ENCODE measurements at places on chromosomes 1 and 21.

- no peak for DNase-seq
Observed at GRCh38 chr1:39854738-39855137, 28.6 kb downstream of the TRIT1 start.

- no peak for DNase-seq
Observed at GRCh38 chr21:40158366-40158765, 291.1 kb downstream of the PCP4 start.

GRCh38 chr21:17911628-17912027 is 92.5 kb upstream of the C21orf91 start:
- no peak for DNase-seq

DNA sequence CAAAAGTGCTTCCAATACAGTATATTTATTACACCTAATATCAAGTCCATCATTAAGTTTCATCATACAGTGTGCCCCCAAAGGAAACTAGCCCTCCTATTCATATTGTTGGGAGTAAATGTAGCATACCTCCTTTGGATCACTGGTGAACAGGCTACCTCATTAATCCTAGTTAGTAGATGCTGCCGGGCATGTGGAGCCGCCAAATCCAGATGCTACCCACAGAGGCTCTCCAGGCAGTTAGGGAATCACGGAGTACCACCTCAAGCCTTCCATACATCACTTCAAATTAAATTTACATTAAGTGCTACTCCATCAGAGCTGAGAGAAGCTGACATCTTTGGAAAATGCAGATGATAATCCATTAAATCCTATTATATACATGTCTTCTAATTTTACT is 121.7 kb upstream of the FOXD3 start:
- DNase-seq = no peak

- DNase-seq = no peak
Observed at GRCh38 chr1:19254416-19254815, 2.8 kb downstream of the MRTO4 start.

DNA sequence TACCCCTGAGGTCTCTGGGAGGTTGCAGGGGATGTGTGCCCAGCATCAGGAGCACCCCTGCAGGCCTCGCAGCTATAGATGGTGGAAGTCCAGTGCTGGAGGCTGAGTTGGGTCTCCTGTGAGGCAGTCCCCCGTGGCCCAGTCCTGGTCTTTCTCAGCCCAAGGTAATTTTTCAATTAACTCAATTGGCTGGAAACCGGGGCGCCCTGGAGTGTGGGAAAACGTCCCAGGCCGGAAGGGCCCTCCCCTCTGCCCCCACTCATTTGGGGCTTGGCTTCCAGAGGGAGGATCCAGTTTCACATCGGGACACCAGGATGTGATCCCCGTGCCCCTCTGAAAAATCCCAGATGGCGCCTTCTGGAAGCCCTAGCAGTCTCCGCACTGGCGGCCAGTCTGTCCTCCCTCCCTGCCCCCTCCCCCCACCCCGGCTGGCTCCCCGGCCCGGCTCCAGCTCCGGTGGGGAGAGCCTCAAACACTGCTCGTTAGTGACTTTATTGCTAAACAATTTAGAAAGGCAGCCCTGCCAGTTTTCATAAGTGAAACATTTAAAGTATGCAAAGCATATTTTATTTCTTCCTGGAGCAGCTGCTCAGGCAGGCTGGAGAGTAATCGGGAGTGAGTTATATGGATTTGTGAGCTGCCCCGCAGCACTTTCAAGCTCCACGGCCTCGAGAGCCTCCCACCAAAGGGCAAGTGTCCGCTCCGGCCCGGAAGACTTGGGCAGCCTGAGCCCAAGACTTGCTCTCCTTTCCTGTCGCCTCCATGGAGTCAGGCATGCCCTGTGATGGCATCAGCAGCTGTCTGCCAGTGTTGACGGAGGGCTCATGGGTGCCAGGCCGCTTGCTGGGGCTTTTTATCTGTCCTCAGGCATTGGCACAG is 208.2 kb upstream of the TMEM51 start:
- DNase-seq = no peak

- no peak for DNase-seq
Observed at GRCh38 chr1:43493661-43494450, 36.8 kb upstream of the PTPRF start.

DNA sequence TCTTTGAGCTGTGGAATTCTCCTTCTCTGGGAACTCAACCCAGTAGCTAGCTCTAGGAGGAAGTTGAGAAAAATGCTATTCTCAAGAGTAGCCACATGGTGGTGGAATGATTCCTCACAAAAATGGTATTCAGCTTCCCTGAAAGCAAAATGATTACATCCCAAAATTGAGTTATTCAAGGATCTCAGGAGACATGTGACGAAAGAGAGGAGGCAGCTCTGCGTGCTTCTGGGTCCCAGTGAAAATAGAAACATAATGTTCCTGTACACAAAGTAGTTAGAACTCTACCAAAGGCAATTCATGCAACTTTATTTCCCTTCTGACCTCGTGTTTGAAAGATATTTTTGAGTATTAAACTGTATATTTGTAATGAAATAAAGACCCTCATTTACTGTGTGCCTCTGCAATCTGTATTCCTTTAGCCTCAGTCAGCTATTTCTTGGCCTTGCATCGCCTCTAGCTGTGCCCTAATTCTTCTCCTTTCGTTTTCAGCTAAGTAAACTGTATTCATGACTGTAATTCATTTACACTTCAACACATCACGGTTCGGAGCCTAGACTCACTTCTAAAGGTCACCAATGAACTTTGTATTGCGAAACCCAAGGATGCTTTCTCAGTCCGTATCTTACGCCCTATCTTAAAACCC is 167.3 kb downstream of the FASLG start:
- DNase-seq = no peak

DNA sequence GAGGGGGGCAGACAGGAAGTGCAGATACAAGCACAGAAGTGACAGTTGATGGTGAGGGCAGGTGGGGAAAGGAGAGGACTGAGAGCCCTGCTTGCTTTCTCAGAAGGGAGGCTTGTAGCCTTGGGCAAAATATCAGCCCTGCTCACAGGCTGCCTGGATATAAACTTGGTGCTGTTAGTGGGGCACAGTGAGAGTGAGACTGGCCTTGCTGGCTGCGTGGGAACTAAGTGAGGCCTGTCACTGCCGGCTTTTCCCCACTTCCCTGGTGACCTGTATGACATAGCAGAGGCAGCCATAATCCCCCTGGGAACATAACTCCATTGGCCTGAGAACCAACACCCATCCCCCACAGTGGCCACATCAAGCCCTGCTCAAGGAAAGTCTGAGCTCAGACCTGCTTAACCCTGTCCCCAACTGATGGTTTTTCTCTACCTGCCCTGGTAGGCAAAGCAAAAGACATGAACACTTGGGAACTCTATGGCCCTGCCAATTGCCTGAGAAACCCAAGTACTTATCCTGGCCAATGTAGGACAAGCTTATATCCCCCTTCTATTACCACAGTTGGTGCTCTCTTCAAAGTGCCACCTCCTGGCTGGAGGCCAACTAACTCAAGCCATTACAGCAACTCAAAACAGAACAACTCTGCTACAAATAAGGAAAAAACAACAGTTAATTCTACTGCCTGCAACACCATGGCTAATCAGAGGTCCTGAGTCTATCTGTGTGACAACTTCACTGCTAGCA is 472.7 kb downstream of the PLPP3 start:
- no peak for DNase-seq

- no peak for DNase-seq
Observed at GRCh38 chr1:21663248-21663950, 5.8 kb downstream of the RAP1GAP start.

GRCh38 chr1:114152089-114152507 is 1.6 kb downstream of the SYT6 start:
- DNase-seq = no peak

- DNase-seq = no peak
Observed at GRCh38 chr1:15952317-15953258, 23.3 kb downstream of the ZBTB17 start.

DNA sequence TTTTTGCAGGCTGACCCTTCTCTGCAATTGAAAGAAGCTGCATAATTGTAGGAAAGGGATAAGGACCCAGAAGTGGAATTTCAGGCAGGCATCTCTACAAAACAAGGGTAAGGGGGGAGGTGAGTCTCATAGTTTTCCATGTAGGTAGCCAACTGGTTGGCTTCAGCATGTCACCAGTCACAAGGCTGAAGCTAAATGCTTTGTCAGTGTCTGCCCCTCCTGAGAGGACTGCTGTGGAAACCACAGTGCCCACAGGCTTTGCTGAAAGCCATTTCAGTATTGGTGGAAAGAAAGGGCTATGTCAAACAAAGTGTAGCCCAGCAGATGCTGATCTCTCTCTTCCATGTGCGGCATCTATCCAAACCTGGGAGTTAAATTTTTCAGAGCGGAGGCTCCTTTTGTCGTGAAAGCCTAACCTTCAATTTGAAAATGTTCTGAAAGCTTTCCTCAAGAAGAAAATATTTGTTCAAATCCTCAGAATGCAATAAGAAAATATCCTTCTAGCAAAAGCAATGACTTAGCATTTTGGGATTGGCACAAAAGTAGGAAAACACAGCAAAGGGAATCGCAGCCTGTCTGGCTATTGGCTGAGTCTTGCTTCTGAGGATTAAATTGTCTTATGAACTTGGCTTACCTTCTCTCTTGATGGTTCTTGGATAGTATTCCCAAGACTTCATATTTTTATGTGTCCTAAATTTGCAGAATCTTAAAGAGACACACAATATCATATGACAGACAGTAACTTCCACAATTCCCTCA is 591.7 kb downstream of the PLPP3 start:
- DNase-seq = no peak

DNA sequence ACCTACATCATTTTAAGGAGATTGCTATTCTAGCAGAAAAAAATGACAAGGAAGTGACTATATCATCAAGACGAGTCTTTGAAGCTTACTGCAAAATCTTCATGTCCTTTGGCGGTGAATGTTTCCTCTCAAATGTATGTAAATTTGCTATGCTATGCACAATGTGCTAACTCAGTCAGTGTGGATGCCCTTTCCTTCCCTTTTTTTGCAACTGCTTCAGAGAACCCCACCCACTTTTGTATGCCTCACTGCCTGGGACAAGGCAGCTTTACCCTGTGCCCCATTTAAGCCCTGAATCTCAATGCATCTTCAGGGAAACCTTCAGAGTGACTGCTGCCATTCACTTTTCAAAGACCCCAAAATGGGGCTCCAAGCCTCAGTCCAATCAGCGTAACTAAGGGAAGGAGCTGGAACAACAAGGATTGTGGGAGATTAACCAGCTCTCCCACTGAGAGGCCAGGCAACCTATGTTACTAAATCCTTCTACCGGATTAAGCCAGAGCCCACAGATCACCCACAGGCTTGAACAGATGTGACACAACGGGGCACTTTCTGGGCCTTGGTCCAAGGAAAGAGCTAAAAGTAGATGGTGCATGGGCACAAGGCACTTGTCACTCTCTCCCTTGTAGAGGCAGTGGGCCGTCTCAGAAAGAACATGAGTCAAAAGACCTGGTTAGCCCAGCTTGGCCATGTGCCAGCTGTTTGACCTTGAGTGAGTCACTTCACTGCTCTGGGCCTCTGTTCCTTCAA is 154.4 kb downstream of the PLPP3 start:
- DNase-seq = no peak

DNA sequence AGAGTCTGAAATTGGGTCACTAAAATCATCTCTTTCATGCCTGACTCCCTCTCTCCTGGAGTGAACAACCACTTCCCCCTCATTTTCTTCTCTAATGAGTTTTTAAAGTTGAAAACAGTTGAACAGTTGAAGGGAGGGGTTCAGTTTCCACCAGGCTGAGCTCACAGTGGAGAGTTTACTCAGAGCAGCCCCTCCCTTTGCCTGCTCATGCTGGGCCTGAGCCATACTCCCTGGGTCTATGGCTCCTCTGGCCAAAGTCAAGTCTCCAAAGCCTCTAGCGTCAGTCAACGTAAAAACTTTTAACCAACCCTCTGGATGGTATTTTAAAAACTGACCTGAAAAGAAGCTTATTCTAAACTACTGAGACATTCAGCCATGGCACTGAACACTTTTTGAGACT is 100.8 kb upstream of the RNPC3 start:
- DNase-seq = no peak

DNA sequence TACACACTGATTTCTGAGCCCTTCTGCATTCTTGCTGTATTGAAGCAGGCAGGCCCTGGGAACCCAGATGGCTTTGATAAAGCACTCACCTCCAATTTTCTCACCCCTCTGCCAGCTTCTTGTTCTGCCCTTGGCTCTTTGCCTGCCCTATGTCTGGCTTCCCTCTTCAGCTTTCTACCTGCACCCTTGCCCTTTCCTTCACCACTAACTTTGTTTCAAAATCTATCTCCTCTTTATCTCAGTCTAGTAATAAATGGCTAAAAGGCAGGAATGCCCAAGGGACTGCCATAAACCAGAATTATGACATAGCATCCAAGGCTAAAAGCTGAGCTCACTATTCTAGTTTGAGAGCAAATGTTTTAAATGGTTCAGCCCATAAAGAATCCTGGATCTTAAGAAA is 178.7 kb downstream of the TNR start:
- no peak for DNase-seq

GRCh38 chr1:8456308-8456912 is 138.5 kb downstream of the SLC45A1 start:
- no peak for DNase-seq

- DNase-seq = no peak
Observed at GRCh38 chr1:93448983-93449804, 1.3 kb downstream of the FNBP1L start.

DNA sequence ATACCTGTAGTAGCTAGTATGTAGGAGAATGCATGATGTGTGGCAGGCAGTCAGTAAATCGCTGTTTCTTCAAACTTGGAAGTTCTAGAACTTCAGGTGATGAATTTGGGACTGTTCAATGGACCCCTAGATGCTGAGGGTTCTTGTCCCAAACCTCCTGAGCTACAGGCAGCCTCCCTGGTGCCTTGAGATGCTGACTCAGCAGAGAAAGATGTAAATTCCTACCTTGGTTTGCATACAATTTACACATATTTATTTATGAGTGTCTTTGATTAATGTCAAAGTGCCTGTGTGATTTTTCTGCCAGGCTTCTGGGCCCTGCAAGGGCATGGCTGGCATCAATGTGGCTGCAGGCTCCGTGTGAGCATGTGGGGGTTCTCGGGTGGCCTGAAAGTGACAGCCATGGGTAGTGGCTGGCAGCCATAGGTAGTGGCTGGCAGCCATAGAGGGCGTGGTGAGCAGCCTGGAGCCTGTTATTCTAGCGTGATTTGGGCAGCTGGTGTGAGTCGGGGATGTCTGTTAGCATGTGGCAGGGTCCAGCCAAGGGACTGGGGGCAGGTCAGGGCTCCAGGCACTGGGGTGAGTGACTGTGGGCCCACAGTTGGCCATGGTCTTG is 13.2 kb upstream of the POU3F1 start:
- no peak for DNase-seq

GRCh38 chr1:227946624-227947385 is 927 bp downstream of the WNT9A start:
- peak; percentile 32 for DNase-seq

DNA sequence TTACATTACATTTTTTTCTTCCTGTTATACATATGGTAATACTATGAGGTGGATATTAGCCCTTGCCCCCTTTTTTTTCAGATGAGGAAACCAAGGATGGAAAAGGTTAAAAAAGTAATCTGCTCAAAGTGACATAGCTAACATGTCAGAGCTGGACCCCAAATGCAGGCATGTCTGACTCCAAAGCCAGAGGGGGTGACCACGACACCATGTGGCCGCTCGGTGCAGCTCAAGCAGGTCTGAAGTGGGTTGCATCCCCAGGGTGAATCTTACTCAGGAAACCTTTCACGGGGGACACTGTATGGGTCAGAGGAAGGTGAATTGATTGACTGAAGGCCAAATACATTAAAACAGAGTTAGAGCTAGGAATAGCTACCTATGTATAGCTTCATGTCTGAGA is 34.8 kb downstream of the CD34 start:
- DNase-seq = no peak

Measured in activated CD4-positive, alpha-beta T cell treated with anti-CD3 and anti-CD28 coated beads for 24 hours (primary cell).